ELR (cell line): ENCODE measurements at places on chromosomes 5 and 9.

- no peak for DNase-seq
These were observed 45.5 kb downstream of the ECPAS start for GRCh38 chr9:111438541-111439235.

DNA sequence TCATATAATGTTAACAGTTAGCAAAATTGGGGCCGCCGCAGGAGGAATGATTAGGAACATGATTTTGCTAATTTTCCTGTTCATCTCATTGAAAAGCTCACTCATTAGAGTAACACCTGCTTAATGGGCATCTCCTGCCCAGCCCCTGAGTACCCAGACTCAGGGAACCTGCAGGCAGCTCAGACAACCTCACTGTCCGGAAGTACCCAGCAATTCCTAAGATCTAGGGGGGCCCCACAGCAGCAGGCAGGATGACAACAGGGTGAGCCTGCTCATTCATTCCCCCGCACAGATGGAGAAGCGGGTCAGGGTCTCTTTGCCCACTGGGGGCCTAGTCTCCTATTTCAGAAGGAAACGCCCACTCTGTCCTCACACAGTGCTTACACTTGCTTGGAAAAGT lies 12.6 kb downstream of the FAM78A start:
- DNase-seq, result no peak

DNA sequence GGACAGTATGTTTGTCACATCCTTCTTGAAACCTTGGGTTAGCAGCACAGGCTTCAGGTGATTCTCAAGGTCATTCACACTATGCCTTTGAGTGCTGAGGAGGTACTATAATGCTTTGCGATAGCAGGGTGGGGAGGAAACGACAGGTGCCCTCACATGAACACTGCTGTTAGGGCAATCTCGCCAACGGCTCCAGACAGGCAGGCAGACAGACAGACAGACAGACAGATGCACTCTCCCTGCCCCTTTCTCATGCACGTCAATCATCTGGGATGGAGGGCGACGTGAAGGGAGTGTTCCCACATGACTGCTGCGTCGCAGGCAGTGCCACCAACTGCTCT lies 82.9 kb downstream of the RAPGEF1 start:
- DNase-seq, result no peak

GRCh38 chr9:87783180-87783579 lies 57.3 kb downstream of the CTSL start:
- no peak for DNase-seq

- peak; percentile 55 for DNase-seq
These were observed 57.7 kb downstream of the DUSP1 start for GRCh38 chr5:172713113-172713808.

DNA sequence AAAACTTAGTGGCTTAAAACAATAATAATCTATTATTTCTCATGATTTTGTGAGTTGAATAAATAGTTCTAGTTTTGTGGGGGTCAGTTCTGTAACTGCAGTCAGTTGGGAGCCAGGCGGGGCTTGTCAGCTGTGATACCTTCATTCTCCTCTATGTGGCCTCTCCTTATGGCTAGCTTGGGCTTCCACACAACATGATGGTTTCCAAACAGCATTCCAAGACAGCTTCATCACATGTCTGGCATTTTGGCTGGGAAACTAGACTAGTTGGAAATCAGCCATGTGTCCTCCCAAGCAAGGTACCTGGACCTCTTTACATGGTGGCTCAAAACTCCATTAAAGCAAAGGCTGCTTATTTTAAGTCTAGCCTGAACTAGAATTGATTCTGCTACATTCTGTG lies 61.4 kb upstream of the RANBP3L start:
- DNase-seq, result peak; percentile 56

DNA sequence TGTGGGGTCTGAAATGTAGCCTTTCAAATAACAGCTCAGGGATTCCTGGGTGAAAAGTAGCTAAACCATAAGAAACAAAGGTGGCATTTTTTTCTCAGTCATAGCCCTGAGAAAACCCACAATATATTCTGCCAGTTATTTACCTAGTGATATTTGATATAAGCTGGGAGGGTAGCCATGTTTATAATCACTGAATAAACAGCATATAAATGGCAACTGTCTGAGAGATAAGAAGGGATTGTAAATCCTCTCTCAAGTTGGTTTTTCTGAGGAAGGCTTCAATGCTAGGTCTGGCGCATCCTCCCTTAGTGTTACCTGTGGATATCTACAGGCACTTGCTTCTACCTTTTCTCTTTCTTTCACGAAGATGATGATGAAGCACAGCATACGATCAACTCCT lies 1080.5 kb upstream of the DMAC1 start:
- DNase-seq, result no peak

- peak; percentile 18 for DNase-seq
These were observed 45.1 kb downstream of the KIAA1958 start for GRCh38 chr9:112531666-112532282.

DNA sequence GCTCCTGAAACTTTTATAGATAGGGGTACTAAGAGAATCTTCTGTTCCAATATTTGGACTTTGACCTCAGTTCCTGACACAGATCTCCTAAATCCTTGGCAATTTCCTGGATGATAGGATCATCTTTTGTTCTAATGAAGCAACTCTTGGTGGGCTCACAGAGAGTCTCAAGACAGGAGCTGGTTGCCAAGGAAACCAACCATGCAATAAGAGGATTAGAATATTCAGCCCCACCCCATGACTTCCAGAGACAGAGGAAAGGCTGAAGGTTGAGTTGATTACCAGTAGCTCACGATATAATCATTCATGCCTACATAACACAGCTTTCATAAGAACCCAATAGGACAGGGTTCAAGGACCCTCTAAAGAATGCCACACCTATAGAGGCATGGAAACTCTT lies 2050.2 kb upstream of the CDH6 start:
- no peak for DNase-seq

DNA sequence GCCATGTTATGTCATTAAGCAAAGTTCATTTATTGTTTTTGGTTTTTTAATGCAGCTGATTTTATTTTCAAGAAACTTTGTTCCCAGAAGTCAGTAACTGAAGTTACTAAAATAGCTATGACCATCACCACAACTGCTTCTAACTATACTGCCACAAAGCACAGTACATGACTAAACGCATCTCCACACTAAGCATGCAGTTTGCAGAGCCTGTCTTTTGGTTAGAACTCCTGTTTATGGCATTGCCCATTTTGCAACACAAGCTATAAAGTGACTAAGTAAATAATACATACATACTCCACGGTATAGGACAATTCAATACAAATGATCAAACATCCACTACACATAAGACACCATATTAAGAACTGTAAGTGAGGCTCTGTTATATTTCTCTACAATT lies 109.7 kb downstream of the MLLT3 start:
- DNase-seq, result peak; percentile 7

- no peak for DNase-seq
These were observed 54.7 kb upstream of the UBAC1 start for GRCh38 chr9:136015656-136016571.

- DNase-seq, result no peak
These were observed 199.0 kb upstream of the MVB12B start for GRCh38 chr9:126127591-126127990.

- DNase-seq, result no peak
These were observed 17.1 kb upstream of the DAB2 start for GRCh38 chr5:39441838-39442237.

DNA sequence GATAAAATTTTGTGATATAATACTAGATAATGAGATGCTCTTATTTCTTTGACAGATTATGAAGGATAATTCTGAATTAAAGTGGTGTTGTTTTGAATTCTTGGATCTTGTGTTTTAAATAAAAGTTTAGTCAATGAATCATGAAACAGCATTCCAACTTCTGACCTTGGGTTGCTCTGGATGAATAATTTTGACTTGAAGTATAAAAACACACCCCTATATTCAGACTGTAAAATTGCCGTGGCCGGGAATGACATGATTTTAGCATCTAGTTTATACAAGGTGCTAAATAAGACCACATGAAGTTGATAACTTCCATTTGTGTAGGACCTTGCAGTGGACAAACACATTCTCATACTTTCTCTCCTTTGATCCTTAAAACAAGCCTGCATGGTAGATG lies 67.2 kb upstream of the DAP start:
- peak; percentile 69 for DNase-seq

DNA sequence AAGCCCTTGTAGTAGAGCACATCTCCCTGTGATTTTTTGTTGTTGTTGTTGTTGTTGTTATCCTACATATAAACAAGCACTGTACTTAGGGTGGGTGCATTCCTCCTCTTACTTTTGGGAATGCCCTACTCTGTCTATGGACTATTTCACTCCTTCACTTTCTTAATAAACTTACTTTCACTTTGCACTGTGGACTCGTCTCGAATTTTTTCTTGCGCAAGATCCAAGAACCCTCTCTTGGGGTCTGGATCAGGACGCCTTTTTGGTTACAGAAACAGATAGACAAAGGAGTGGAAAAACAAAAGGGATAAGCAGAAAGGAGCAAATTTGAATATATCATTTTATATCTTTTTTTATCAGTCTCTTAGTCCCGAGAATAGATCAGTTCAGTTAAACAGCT lies 14.4 kb upstream of the PAIP1 start:
- no peak for DNase-seq

- DNase-seq, result no peak
These were observed 48.5 kb downstream of the G3BP1 start for GRCh38 chr5:151820271-151820670.

DNA sequence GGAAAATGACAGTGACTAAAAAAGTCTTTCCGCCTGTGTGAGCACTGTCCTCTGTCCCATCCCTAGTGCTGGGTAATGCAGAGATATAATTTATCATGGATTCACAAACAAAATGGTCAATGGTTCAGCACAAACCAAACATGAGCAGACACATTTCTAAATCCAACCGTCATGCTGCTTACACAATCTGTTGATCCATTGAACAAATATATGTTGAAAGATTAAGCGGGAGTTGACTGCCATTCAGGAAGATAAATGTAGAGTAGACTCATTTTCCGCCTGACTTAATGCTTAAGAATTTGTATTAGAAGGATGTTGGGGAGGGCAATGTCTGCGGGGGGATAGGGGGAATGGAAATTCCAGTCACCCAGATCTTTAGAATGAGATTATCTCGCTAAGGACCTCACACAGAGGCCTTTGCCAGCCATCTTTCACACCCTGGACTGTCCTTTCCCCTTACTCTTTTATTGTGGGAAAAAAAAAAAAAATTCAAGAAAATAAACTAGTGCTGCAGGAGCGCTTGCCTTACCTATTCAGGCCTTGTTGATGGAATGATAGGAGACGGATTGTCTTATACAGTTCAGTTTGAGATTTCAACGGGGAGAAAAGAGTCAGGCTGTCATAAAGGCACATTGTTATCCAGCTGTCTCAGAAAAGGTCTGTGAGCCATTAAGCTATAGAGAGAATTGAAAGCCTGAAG lies 153.7 kb downstream of the TLE1 start:
- peak; percentile 7 for DNase-seq

- DNase-seq, result no peak
These were observed 6.3 kb downstream of the EXD3 start for GRCh38 chr9:137416563-137417151.

- no peak for DNase-seq
These were observed 24.8 kb downstream of the NIPAL4 start for GRCh38 chr5:157484768-157485167.

- peak; percentile 77 for DNase-seq
These were observed 5.4 kb upstream of the FOXI1 start for GRCh38 chr5:170100066-170100943.

DNA sequence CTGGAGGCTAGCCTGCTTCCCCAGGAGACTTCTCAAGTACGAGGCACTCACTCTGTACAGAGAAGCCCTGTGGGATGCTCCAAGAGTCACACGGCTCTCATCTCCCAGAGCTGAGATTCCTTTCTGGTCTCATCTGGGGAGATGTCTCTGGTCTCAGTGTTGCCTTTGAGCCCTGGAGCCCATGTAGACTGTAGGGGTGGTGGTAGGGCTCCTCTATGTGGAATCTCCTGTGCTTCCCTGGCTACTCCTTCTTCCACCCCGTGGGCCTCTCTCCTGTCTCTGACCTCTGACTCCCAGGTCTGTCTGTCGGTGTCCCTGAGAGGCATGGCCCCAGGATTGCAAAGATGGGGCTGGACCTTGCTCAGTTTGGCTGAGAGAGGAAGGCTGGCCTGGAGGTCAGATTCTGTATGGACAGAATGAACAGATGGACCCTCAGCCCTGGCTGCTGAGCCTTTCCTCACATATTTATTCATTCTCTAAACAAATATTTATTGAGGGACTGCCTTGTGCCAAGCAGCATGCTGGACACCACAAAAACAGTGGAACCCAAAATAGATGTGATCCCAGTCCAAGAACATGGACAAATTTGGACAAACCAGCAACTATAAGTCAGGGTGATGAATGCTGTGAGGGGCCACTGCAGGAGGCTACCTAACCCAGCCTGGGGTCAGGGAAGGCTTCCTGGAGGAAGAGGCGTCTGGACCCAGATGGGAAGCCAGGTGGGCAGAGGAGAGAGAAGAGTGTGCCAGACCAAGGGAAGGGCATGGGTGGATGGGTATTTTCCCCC lies 2.6 kb downstream of the CCL19 start:
- DNase-seq, result no peak

DNA sequence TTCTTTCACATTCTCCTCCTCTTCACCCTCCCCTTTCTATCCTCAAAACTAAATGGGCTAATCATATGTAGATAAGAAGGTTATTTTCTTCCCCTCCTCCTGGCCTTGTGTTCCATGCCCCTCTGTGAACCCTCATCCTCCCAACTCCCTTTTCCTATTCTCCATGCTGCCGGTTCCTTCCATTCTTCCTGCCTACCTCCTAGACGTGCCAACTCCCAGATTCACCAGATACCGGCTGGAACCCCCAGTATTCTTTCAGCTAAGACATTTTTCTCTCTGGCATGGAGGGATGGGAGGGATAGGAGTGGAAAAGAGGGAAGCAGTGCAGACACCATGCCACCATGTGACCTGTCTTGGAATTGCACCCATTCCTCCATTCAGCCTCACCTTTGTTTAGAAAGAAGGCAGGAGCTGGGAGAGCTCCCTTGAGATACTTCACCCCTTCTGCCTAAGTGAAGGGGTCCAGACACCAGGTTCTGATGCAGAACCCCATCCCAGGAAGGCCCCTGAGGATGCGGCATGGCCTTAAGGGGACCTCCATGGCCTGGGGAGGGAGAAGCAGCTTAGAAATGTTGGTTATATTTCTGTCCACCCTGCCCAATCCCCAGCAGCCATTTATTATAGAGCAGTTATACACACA lies 4.8 kb downstream of the DNAJB5 start:
- peak; percentile 73 for DNase-seq

- DNase-seq, result peak; percentile 49
These were observed 46.8 kb downstream of the NIPSNAP3B start for GRCh38 chr9:104810421-104811339.

GRCh38 chr9:37471942-37472684 lies 6.9 kb upstream of the ZBTB5 start:
- peak; percentile 99 for DNase-seq

- no peak for DNase-seq
These were observed 17.6 kb upstream of the SNX2 start for GRCh38 chr5:122757285-122757684.
